ENCODE measurements at places on chromosomes 16 and 17.

GRCh38 chr16:14434860-14435259, 195.2 kb downstream of the PARN start:
- no peak for DNase-seq

- no peak for DNase-seq
These were observed 3.8 kb downstream of the SHISA6 start for GRCh38 chr17:11244776-11245175.

DNA sequence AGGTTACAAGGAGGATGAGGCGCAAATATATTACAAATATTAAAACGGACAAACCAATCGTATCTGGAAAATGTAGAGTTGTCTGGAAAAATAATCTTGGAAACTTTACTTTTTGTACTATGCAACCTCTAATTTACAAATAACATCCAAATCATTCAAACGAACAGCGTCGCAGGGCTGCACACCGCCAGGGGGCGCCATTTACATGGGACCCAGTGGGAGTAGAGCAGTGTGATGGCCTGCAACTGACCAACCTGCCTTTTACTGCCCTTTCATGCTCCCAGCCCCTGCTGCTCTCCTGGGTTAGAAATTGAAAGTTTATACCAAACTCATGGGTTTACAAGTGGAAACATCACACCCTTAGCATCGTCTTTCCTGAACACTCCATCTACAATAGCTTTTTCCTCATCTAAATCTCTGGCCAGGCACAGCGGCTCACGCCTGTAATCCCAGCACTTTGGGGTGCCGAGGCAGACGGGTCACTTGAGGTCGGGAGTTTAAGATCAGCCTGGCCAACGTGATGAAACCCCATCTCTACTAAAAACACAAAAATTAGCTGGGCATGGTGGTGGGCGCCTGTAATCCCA, 10.0 kb downstream of the PITPNC1 start:
- DNase-seq, result peak; percentile 49

- no peak for DNase-seq
These were observed 881.3 kb downstream of the CDH11 start for GRCh38 chr16:64240586-64240985.

GRCh38 chr16:54873071-54873470, 57.6 kb upstream of the IRX5 start:
- no peak for DNase-seq
